ENCODE measurements at places on chromosomes 1 and 21. TPM values are rescaled to one million over a fixed set of nuclear protein-coding genes. Genes with fewer than 3 reads are reported as not detected.

GRCh38 chr1:23135268-23135667, 33.4 kb downstream of the LUZP1 start:
- no peak for DNase-seq

GRCh38 chr1:205920159-205920558, 23.1 kb downstream of the SLC26A9 start:
- DNase-seq, result no peak

GRCh38 chr1:168218658-168219057, 7.1 kb upstream of the SFT2D2 start:
- no peak for DNase-seq

Gene S100A9
- total RNA-seq, result 2.3 TPM

DNA sequence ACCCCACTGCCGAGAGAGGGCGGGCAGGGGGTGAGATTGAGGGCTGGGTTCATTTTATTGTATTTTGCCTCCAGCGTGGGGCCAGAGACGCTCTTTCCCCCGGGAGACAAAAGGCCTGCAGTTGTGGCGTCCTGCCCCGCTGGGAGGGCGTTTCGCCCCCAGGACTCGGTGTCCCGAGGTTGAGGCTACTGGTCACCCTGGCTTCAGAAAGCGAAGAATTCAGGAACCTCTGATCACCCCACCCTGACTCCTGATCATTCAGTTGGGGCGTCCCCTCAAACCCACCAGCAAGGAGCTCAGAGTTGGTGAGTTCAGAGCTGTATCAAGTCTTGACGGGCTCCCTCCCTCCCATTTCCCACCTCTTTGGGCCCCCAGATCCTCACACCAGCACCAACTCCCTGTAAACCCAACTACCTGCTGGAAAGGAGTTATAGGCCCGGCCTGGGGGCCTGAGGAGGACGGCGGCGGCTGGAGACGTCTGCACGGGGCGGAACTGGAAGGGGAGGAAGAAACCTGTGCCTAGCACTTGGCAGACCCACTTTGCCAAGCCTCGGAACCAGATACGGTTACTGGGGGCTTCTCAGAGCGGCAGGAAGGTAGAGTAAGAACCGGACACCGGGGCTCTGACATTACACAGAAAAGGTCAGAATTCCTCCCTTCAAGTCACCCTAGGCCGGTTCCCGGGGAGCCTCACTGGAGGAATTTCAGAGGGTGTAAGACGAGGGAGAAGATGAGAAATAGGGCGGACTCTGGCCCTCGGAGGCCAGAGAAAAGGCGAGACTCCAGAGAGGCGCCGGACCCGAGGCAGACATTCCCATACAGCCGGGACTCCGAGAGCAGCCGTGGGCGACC, 761 bp upstream of the PAX7 start:
- DNase-seq, result no peak

GRCh38 chr1:50857702-50858101, 102.4 kb downstream of the FAF1 start:
- DNase-seq, result no peak

Data from NCI-H460 (cell line).